HL-60 (cell line): ENCODE measurements at places on chromosomes 6 and 20.

DNA sequence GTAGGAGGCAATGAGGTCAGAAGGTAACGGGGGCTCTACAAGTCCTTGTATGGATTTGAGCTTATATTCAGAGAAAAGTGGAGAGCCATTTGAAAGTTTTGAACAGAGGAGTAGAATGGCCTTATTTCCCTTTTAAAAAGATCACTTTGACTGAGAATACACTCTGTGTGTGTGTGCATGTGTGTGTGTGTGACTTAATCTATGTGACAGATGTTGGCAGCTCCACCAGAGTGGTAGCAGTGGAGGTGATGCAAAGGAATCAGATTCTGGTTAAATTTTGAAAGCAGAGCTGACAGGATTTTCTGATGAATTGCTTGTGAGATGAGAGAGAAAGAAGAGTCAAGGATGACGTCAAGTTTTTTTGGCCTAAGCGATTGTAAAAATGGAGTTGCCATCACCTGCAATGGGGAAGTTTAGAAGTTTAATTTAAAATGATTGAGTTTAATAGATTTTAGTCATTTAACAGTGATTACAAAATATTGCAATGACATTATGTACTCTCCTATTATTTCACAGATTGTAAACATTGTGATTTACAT lies 172.2 kb upstream of the HEY2 start:
- DNase-seq: no peak

GRCh38 chr6:148611213-148611612 lies 135.6 kb upstream of the UST start:
- DNase-seq: no peak

DNA sequence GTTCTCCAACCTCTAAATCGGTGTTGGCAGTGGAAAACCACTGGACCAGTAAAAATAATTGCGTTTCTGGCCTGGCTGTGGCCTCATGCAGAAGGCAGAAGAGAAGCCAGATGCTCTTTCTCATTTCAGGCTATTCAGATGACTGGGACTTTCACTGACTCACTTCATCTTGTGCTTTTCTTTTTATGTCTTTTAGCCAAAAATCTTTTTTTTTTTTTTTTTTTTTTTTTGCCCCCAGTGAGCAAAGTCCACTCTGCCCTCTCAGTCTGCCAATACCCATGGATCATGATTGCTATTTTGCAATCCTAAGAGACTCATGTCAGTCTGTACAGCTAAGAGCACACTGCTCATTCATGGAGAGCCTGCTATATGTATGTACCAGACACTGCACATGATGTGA lies 962.5 kb downstream of the KIF16B start:
- DNase-seq: no peak

DNA sequence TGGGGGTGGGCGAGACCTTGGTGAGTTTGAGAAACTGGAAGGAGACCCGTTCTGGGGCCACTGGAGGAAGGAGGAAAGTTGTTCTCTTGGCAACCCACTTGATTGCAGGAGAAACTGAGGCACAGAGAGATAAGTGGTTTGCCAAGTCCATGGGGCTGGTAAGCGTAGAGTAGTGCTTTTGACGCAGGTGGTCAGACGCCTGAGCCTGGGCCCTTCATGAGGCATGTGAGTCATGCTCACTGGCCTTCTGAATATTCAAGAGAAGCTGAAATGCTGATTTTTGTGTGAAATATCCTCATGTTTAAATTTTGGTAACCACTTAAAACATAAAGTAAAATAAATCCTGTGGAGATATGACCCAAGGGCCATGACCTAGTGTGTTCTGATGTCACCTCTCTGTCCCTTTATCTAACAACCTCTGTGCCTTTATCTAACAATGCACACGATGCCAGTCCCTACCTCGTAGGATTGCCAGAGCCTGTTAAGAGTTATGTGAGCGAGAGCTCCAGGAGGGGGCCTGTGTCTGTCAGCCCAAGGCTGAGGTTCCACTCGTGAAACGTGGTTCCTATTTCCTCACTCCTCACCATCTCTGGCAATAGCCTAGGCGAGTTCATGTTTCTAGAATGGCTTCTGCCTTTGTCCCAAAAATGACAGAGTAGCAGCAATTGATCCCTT lies 32.8 kb upstream of the PMEPA1 start:
- no peak for DNase-seq

GRCh38 chr6:97322226-97322625 lies 39.2 kb upstream of the MMS22L start:
- DNase-seq: no peak

DNA sequence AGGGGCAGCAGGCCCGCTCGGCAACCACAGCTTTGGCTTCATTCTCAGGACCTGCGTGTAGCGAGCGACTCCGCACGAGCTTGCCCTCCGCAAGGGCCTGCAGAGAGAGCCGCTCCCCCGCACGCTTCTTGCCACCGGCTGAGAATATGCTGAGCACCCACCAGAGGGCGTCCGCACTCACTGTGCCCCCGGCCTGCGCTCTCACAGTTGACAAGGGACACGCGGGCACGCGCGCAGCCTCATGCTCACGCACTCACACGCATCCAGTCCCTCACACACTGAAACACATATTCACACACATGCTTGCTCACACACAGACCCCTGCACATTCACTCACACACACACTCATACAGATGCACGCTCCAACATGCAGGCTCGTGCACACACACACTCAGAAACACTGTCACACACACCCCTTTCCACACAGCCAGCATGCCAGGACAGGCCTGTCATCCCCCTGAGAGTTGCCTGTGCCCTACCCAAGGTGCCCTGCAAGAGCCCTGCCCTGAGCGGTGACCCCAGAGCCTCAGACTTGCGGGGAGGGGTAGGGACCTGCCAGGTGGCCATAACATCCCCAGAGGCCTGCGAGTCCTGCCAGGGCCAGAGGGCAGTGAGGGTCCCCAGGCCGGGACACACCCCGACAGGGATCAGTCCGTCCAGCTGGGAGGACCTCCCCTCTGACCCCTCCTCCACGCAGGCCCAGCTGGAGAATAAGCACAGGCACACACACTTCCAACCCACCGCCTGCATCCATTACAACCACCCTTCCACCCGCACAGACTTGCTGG lies 174.1 kb downstream of the BMP7 start:
- peak; percentile 64 for DNase-seq

DNA sequence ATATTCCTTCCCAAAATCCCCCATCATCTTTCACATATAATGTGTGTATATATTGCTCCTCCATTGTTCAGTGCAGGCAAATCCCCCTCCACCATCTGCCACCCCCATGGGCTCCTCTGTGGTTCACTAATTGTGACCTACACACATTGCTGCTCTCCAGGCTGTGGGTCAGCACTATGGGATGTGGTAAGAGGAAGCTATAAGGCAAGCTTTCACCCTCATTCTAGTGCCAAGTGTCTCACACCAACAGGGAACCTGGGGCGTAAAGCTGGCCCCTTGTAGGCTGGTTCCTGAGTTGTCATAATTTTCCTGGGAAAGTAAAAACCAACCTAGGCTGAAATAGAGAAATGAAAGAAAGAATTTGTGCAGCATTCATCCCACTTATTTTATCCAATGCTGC lies 16.8 kb downstream of the FKBP1A start:
- peak; percentile 55 for DNase-seq

- DNase-seq: peak; percentile 74
Measured at GRCh38 chr6:13004601-13005000, 288.0 kb downstream of the PHACTR1 start.

DNA sequence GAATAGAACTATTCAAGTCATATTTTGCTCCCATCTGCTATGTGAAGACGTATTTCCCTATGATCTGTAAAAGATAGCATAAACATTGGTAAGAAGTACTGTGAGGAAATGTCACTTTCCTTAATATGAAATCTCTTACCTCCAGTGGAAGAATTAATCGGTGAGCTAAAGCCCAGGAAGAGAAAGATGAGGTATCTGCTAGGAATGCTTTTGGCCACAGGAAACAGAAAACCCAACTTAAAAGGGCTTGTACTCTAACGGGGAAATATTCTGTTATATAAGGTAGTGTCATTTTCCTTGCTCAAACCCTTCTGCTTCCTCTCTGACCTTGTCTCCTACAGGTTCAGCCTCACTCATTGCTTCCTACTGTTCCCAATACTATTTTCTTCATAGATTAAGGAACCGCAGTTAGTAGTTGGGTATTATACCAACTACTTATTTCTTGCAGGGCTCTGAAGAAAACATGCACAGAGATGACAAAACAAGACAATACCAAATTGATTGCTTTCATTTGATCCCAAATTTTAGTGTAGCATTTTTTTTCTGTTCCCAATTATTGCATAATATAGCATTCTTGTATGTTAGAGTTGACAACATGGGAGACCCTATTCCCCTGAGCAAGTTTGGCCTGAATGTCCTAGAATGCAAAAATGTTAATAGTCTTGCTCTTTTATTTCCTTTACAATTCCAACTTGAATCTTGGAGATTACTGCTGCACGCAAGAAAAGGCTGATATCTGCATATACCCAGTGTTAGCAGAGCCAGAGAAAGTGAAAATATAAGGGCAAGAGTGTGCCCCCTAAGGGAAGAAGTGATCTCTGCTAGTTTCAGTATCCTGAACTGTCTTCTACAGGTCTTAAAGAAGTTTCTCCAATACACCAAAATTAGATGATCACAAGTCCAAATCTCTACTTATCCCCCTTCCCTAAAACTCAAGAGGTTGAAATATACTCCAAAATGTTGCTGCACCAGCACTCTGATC lies 65.3 kb downstream of the AFG1L start:
- peak; percentile 37 for DNase-seq

- DNase-seq: no peak
Measured at GRCh38 chr6:155273431-155273830, 9.6 kb downstream of the CLDN20 start.

DNA sequence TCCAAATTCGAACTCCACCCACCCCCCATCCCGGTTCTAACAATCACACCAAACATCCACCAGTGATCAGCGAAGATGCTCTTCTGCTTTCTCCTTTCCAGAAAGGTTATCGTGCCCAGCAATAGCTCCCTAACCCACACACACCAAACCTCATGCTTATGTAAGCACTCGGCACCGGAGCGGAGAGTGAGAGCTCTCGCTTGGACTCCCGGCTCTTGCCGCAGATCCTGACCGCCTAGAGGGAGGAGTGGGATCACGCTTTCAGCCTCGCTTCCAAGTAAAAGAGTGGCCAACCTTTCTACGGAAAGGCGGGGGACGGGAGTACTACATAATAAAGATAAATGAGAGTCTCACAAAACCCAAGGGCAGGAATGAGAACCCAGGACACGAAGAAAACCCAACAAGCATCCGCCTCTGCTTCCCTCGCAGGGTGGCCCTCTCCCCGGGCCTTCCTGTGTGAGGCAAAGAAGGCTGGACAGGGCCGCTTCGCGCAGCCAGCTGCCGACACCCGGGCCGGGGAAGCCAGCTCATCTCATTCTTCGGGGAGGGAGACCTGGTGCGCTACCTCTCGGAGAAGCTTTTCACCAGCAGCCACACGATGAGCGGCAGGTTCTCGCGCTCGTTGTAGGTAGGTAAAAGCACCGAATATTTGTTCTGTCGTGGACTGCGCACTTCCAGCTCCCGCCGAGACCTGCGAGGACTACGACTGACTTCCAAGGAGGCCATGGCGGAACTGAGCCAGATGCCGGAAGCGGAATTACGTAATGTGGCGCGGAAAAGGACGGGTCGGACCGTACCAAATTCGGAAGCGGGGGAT lies at the start of gene DPM1:
Gene DPM1 (minus strand): TSS at position 735 of the 817 bp plus-strand sequence. CDS start 9 bp downstream, at position 726.
- DNase-seq: peak; percentile 90

GRCh38 chr6:98601716-98602115 lies 232.7 kb upstream of the POU3F2 start:
- DNase-seq: no peak

DNA sequence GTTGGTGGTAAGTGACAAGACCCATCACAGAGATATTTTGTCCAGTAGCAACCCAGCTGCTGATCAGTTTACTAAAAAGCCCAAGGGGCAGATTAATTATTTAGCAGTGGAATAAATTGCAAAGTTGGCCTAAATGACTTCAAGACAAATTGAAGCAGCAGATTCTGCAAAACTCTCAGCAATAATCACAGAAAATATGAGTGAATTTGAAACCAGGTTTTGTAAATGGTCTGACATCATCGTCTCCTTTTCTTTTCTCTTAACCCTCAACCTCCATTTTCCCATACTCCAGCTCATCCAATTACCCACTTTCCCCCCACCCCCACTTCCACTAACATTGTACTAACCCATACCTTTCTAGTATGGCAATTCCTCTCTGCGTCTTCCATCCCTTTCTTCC lies 11.3 kb upstream of the PTPRK start:
- no peak for DNase-seq

GRCh38 chr20:61536671-61537070 lies 284.6 kb downstream of the CDH4 start:
- no peak for DNase-seq

DNA sequence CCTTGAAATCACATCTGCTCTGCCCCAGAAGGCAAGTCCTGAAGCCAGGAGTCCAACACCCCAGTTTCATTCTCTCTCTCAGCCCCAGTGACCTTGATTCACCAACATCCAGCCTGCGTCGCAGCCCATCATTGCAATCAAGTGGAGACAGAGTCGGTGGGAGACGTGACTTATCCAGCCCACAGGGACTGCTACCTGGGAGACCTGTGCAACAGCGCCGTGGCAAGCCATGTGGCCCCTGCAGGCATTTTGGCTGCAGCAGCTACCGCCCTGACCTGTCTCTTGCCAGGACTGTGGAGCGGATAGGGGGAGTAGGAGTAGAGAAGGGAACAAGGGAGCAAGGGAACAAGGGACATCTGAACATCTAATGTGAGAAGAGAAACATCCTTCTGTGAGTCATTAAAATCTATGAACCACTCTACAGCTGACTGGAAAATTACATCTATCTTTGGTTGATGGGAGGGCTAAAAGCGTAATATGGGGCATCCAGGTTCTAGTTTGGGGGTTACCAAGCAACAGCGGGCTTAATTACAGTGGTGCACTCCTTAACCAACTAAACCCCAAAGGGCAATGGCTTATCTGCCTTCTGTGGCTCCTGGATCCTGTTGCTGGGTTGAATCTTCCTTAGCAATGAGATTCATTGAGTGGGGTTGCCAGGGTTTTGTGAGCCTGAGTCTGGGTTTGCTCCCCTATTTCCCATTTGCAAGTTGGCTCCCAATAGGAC lies 2.5 kb downstream of the LY6G6D start:
- DNase-seq: no peak

DNA sequence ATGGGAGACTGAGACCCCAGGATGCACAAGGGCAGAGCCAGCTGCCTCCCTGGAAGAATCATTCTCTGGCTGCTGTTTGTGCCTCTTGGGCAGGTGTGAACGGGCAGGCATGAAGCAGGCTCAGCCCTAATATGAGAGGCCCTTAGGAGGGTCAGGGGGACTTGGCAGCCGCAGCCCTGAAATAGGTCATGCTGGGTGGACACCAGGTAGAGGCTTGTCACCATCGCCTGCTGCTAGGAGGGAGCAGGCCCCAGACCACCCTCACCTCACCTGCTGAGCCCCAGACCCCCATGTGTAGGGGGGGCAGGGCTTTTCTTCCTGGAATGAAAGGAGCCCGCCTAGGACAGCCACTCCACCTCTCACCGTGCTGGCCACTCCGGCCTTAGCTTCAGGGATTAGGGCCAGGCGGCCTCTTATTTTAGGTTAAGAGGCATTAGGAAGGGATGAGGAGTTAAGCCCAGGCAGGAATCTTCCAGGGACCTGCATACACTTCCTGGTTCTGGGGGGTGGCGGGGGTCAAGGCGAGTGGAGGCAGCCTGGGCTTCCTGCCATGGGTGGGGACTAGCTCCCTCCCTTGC lies 92.4 kb downstream of the ASXL1 start:
- no peak for DNase-seq
